ENCODE measurements at places on chromosomes 4 and X.

DNA sequence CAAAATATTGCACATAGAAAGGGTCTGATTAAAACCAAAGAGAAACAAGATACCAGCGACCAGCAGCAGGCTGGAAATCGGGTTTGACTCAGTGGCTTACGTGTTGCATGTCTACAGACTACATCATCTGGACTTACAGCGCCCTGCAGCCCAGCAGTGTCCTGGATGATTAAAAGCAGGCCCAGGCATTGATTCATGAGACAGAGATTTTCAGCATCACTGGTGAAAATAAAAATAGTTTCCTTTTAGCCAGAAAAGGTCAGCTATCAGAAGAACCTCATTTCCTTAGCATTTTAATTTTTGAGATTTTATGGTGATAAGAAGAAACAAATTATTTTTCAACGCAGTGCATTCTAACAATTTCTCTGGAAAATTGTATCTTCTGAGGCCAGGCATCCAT, 190.6 kb downstream of the PTTG2 start:
- DNase-seq: no peak

GRCh38 chr4:154313004-154313585, 178.5 kb downstream of the DCHS2 start:
- no peak for DNase-seq

DNA sequence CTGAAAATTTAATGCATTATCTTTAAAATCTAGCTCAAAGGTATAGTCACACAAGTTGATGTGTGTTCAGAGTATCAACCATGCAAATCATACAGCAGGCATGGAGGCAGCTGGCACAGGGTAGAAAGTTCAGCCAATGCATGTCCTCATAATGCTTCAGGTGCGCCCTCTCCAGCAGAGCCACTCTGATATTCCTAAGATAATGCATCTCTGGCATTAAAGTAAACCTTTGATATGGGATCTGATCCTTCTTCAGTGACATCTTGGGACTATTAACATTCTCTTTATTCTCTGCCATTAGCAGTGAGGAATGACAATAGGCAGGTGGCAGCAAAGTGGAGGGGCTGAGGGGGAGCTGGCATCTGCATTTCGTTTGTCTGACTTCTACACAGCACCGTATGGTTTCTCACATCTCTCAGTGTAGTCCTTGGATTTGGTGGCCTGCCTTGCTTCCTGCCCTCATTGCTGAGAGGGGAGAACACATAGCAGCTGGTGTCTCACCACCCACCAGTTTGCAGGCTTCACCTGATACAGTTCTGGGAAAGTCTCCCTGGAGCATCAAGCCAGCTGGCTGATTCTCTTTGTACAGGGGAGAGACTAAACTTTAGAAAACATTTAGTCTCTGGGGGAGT, 168.7 kb upstream of the TBC1D9 start:
- DNase-seq: no peak

- no peak for DNase-seq
These were observed 85.0 kb downstream of the ALPK1 start for GRCh38 chr4:112381996-112382692.

DNA sequence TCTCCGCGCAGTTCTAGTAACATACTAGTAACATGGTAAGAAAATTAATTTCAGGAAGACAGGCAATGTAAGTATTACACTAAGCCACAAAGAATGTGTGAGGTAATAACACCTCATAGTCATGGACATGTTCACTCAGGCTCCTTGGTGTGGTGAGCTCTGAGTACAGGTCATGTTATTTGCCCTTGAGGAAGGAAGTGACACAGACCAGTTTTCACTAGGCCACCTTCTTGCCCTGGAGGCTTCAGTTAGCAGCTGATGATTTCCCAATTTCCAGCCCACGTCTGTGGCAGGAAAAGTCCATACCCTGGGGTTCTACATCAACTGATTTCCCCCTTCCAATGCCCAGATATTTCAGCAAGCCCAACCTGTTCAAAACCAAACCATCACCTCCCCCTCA, 6.7 kb downstream of the APOO start:
- no peak for DNase-seq

GRCh38 chr4:189143263-189143952, 797.3 kb upstream of the FRG1 start:
- no peak for DNase-seq

- DNase-seq: no peak
These were observed 64.0 kb downstream of the RASGEF1B start for GRCh38 chr4:81407726-81408125.

GRCh38 chr4:1285151-1285789, 4.4 kb upstream of the MAEA start:
- no peak for DNase-seq

DNA sequence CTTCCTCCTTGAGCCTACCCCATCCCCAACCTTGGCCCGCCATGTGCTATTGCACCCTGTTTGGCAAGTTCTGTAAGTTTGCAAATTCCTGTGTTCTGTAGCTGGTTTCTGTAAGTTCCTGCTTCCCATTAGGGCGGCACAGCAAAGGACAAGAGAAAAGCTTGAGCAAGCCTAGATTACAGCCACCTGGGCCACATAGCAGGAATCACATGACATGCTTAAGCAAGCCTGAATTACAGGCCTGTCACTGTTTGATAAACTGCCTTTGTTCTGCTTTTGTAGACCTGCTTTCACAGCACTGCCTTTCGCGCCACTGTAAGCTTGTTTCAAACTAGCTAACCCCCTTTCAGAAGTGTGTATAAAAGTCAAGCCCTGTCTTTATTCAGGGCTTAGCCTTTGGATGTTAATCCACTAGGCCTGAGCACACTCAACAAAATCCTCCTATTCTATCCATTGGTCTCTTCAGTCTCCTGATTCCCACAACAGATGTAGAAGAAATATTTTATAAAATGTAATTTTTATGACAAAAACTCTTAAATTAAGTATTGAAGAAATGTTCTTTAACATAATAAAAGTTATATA, 906.8 kb upstream of the NDST4 start:
- no peak for DNase-seq

GRCh38 chr4:176964116-176964691, 171.5 kb upstream of the VEGFC start:
- DNase-seq: no peak

DNA sequence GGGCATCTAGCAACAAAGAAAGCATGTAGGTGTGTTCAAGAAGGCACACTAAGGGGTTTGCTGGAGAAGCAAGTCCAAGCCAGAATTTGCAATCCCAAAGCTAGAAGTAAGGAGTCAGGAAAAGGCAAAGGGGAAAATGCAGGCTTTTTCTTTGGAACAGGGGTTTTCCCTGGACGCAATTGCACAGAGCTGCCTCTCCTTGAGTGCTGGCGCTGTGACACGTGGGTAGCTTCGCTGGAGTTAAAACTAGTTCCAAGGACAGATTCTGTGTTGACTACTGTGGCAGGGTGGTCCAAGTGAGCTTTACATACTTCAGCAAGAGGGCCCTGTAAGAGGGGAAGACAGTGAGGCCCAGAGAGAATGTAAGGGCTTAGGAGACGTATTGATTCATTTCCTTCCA, 277.1 kb downstream of the ADGRA3 start:
- DNase-seq: no peak

DNA sequence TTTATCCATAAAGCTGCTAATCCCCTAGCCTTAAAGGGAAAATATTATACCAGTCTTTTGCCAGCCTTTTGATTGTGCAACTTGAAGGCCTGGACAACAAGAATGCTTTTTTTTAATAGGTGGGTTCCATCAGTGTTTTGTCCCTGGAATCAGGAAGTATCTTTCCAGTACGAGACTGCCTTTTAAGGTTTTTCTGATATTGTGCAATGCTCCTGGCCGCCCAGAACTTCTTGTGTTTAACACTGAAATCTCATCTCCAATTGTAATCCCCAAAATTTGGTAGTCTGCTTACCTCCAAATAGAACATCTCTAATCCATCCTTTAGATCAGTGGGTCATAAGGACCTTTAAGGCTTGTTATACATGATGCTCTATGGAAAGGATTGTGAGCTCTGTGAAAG, 256.7 kb downstream of the NAF1 start:
- DNase-seq: no peak

Data from BJ (cell line).